Activated CD8-positive, alpha-beta T cell treated with anti-CD3 and anti-CD28 coated beads, Interleukin-2, amount 10 ng/mL, durations not matched to agents 7 days and 5 days (primary cell): ENCODE measurements at places on chromosomes 12 and 14.

DNA sequence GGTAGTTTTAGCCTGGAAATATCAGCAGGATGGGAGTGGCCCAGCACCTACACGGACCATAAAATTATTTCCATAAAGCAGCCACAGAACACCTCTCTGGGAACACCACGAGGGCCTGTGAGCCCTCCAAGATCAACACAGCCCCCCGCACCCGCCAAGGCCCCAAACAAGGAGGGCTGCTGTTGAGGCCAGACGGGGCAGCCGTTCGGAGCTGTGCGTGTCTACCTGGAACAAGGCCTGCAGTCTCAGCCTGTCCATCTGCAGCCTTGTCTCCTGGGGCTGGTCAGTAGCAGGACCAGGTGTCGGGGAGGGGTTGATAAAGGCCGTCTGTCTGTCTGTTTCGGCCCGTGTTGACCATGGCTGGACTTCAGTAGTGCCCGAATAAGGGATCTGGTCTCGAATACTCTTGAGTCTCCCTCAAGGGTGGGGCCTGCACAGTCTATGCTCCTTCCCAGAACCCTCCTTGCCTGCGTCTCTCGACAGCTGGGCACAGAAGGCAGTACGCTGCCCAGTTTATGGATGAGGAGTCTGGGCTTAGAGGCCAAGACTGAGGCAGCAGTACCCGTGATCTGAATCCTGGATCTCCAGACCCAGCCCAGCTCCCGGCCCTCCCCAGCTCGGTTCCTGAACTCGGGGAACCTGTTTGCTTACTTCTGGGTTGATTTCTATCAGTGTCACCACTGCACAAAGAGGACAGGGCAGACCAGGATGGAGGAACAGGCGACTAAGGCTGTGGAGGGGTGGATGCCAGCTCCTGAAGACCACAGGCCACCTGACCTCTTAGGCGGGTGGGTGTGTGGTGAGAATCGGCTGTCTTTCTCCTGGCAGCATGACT lies 23.1 kb upstream of the DLK1 start:
- H3K4me3 ChIP-seq, result no peak overlapping the region
- no peak for DNase-seq
- H3K36me3 ChIP-seq, result no peaks in the 10 kb centered on the region

- H3K27ac ChIP-seq, result peak overlapping the region; percentile 39
- no peaks in the 10 kb centered on the region for H3K4me1 ChIP-seq
- peaks cover 1% of the 10 kb centered on the region for H3K36me3 ChIP-seq
- DNase-seq, result no peak
- no peak overlapping the region for H3K4me3 ChIP-seq
These were observed 334 bp upstream of the TMEM132C start for GRCh38 chr12:128266541-128267130.

DNA sequence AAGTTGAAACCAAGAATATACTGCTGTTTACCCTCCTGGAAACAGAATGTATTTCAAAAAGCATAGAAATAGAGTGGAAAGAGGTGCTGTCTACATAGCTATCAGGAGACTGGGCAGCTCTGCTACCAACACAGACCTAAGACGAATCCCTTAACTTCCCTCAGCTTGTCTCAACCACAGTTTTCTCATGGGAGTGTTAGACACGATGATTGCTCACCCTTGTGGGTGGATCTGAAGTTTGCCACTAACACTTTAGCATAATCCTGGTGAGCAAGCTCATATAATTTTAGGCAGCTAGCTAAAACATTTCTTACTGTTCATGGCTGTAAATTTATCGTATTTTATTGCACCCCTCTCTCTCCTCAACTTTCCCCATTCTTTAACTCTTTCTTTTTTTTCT lies 38.5 kb downstream of the C12orf75 start:
- H3K27me3 ChIP-seq, result no peaks in the 10 kb centered on the region
- no peak overlapping the region for H3K27ac ChIP-seq
- no peak overlapping the region for H3K4me3 ChIP-seq
- H3K36me3 ChIP-seq, result peaks cover 64% of the 10 kb centered on the region

GRCh38 chr12:65023485-65023884 lies 97.6 kb downstream of the WIF1 start:
- no peak overlapping the region for H3K4me3 ChIP-seq
- no peak for DNase-seq
- H3K27me3 ChIP-seq, result peaks cover 2% of the 10 kb centered on the region
- no peaks in the 10 kb centered on the region for H3K36me3 ChIP-seq
- H3K27ac ChIP-seq, result no peak overlapping the region

DNA sequence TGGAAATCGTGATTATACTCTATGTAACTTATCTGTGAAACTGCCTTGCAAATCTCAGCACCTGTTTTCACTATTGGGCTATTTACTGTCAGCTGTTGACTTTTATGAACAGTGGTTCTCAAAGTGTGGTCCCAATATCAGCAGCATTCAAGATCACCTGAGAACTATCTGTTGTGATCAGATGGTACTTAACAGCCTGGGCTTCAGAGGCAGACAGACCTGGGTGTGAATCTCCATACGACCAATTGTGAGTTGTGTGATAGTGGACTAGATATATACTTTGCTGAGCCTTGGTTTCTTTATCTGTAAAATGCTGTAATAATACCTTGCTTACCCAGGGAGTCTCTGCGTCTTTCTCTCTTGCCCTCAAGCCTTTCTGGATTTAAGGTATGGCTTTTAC lies 105.1 kb downstream of the ERGIC2 start:
- no peak overlapping the region for H3K4me3 ChIP-seq
- H3K4me1 ChIP-seq, result no peaks in the 10 kb centered on the region
- no peaks in the 10 kb centered on the region for H3K27me3 ChIP-seq
- H3K36me3 ChIP-seq, result no peaks in the 10 kb centered on the region
- DNase-seq, result no peak
- no peak overlapping the region for H3K27ac ChIP-seq

- H3K4me1 ChIP-seq, result no peaks in the 10 kb centered on the region
- DNase-seq, result no peak
- no peak overlapping the region for H3K4me3 ChIP-seq
- no peaks in the 10 kb centered on the region for H3K36me3 ChIP-seq
- H3K27ac ChIP-seq, result no peak overlapping the region
- no peaks in the 10 kb centered on the region for H3K27me3 ChIP-seq
These were observed 89.4 kb upstream of the DIO3 start for GRCh38 chr14:101471723-101472517.

DNA sequence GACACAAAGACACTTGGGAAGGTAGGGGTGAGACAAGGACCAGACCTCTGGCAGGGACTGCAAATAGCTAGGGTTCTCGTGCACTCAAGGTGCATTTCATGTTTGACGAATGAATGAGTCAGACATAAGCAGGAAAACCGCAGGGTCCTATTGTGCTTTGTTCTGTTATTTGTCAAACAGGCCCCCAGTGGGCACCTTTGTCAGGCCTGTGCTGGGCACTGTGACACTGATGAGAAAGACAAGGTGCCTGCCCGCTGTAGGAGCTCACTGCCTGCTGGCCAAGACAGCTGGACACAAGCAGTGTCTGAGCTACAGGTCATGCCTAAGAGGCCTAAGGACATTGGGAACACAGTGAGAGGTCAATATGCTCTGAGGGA lies 2.3 kb downstream of the OTUB2 start:
- H3K4me3 ChIP-seq, result peak overlapping the region; percentile 55
- peak; percentile 59 for DNase-seq
- H3K27me3 ChIP-seq, result peaks cover 9% of the 10 kb centered on the region
- no peaks in the 10 kb centered on the region for H3K36me3 ChIP-seq
- H3K27ac ChIP-seq, result peak overlapping the region; percentile 65

DNA sequence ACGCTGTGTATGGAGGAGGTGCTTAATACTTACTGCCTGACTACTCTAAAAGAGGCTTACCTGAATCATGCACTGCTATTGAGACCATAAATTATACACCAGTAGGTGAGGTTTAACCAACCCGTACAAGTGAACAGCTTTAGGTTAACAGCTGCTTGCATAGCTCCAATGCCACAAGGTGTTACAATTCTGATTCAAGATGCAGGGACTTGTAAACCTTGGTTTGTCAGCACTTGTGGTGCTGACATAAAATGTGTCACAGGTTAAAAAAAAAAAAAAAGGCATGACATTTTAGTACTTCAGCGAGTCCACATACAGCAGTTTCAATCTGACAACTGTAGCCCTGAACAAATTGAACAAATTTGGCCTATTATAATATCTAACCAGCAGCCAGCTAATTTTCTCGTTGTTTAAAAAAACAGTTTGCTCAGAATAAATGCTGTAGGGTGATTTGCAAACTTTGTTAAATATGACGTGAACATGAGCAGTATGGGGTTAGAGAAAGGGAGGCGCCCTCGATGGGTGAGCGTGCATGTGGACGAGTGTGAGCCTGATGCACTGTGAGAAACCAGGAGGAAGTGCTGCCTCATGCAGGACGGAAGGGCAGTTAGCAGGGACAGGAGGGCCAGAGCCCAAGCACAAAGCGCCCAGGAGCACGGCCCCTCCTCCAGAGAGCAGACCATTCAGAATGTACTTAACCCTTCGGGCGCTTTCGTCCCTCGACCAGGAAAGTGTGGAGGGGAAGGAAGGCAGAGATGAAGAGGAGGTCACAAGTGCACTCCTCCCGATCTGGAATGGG lies 44.7 kb downstream of the TCHP start:
- peaks cover 47% of the 10 kb centered on the region for H3K36me3 ChIP-seq
- peaks cover 24% of the 10 kb centered on the region for H3K4me1 ChIP-seq
- H3K27me3 ChIP-seq, result no peaks in the 10 kb centered on the region
- no peak overlapping the region for H3K4me3 ChIP-seq
- no peak overlapping the region for H3K27ac ChIP-seq
- DNase-seq, result no peak

DNA sequence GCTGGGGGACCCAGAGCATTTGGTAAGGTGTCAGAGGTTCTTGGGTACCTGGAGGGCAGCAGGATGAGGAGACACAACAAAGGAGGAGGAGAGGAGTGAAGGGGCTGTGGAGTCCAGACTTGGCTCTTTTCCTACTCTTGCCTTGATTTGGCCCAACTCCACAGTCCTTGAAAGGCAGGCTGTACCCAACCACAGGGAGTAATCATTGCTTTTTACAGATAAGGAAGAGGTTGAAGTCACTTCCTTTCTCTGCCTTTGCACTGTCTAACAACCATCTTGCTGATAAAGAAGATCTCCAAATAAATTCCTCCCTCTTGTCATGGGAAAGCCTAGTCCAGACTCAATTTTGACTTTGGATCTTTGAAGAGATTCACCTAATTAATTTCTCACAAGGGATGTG lies 226.8 kb upstream of the HMGA2 start:
- H3K27me3 ChIP-seq, result peaks cover 10% of the 10 kb centered on the region
- DNase-seq, result no peak
- H3K4me1 ChIP-seq, result no peaks in the 10 kb centered on the region

DNA sequence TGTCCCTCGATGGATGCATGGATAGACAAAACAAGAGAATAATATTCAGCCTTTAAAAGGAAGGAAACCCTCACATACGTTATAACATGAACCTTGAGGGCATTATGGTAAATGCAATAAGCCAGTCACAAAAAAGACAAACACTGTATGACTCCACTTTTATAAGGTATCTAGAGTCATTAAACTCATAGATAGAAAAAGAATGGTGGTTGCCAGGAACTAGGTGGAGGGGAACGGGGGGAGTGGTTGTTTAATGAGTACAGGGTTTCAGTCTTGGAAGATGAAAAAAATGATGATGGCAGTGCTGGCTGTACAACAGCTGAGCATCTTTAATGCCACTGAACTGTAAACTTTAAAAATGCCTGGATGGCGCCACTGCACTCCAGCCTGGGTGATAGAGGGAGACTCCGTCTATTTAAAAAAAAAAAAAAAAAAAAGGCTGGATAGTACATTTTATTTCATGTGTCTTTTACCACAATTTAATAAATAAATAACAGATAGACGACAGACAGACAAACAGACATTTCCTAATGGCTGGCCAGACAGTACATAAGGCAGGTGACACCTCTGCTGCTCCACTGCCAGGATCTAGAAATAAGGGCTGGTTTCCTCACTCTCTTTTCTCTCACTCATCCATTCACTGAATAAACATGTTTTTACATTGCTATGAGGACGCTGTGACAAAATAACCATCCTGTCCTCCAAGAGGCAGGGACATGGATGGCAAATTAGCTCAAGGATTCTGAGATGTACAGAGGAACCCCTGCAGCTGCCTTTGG lies 118.8 kb downstream of the FOXN3 start:
- H3K27ac ChIP-seq, result no peak overlapping the region
- H3K4me1 ChIP-seq, result peaks cover 18% of the 10 kb centered on the region
- no peaks in the 10 kb centered on the region for H3K27me3 ChIP-seq
- DNase-seq, result no peak
- peaks cover 28% of the 10 kb centered on the region for H3K36me3 ChIP-seq

DNA sequence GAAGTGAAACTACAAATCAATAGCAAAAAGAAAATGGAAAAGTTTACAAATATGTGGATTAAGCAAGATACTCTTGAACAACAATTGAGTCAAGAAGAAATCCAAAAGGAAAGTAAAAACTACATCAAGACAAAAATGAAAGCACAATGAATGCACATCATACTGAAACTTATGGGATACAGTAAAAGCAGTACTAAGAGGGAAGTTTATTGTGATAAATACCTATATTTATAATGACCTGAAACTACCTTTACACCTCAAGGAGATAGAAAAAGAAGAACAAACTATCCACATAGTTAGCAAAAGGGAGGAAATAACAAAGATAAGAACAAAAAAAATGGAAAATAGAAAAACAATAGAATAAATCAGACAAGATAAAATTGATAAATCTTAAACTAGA lies 375.0 kb downstream of the TRHDE start:
- H3K4me3 ChIP-seq, result no peak overlapping the region
- H3K36me3 ChIP-seq, result no peaks in the 10 kb centered on the region
- H3K27ac ChIP-seq, result no peak overlapping the region
- no peaks in the 10 kb centered on the region for H3K27me3 ChIP-seq
- DNase-seq, result no peak
